PC-3 (cell line): ENCODE measurements at places on chromosomes 12 and 14. TPM values are rescaled to one million over a fixed set of nuclear protein-coding genes. Genes with fewer than 3 reads are reported as not detected.
A peak's percentile ranks its signal among the peaks of the same experiment; 100 is the strongest.

DNA sequence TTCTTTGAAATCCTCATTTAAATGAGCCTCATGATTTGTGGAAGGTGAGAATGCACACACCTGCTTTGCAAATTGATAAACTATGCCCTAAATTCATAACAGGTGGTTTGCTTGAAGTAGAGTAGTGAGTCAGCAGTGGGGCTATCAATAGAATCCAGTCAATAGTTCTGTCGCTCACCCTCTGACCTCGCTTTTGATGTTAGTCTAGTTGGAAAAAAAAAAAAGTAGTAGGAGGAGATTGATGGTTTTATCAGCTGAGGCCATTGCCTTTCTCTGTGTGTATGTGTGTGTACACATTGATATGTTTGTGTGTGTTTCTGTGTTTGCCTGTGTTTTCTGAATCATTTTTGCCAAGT is 267.3 kb downstream of the SNAPC1 start:
- no peak for DNase-seq

DNA sequence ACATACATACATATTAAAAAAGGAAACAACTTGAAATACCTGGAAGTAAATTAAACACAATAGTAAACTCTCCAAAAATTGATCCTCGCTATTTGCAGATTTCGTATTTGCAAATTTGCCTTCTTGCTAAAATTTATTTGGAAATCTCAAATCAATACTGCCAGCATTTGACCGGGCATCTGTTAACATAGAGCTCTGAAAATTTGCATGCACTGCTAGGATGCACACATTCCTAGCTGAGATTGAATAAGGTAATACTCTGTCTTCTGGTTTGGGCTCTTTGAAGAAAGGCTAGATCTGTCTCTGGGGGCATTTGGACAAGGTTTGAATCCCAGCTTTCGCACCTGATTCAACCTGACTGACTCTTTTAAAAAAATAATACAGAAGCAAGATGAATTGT is 729.1 kb upstream of the MGAT4C start:
- DNase-seq = no peak

The SYT1 gene
- 0.12 and 0.51 TPM in 2 replicates for total RNA-seq

GRCh38 chr12:108972358-108972757 is 48.5 kb downstream of the SVOP start:
- DNase-seq = no peak

- no peak for DNase-seq
Measured at GRCh38 chr12:121614872-121615467, 11.4 kb upstream of the ORAI1 start.

The CLEC9A gene
- not detected in 2 replicates for total RNA-seq

DNA sequence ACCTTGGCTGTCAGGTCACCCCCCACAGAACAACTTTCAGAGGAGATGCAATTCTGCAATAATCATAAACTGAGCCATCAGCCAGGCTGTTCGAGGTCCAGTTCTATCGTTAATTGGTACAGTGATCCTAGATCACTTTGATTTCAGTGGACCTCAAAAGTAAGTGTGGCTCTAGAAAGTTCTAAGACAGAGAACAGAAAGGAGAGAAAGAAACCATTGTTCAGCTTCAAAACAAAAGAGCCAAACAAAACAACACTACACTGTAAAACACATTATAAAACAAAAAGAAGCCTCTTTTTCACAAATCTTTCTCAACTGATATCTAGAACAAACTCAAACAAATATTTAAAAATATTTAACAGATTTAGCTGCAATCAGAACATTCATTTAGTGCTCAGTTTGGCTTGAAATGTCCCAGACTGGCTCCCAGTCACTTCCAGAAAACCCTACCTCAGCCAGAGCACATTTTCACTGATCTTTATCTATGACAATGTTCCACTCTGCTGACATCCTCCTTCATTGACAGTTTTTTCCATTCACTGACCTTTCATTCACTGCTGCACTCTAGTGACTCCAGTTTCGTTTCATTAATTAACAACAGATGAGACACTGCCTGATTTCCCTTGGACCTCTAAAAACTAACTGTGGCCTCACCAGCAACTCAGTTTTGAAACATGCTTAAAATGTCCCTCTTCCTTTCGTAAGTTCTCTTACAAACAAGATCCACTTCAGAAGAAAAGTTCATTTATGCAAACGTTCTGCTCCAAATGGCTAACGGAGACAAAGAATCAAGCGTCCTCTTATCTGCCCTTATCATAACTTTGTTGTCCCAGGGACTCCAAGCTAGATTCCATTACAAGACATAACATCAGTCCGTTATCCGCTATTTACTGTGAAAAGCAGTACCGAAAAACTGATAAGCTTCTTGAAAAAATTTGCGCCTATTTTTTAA is 56.8 kb downstream of the DUSP16 start:
- DNase-seq = no peak

- no peak for DNase-seq
Measured at GRCh38 chr14:105014032-105014431, 6.9 kb downstream of the CDCA4 start.

The GALNT6 gene
- 93.4 and 101 TPM in 2 replicates for total RNA-seq

DNA sequence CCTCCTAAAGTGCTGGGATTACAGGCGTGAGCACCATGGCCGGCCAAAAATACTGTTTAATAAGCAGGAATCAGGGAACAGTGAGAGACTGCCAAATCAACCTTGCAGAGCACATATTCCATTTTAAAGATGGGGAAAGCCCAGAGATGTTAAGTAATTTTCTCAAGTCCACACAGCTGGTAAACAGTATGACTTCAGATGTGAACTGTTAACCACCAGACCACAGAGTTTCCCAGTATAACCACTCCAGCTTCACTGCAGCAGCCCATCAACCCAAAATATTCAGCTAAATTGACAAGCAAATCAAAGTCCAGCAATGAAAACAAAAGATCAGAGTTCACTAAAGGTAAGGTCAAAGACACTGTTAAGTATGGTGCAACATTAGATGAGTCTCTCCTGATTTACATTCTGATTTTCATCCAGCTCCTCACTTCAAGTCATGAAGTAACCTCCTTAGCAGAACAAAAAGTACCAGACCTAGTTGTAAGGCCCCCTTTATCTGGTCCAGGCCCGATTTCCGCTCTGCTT is 82.1 kb downstream of the TRAFD1 start:
- DNase-seq = no peak

GRCh38 chr12:4701395-4702190 is 18.6 kb upstream of the GALNT8 start:
- no peak for DNase-seq

The SERPINA9 gene
- not detected in 2 replicates for total RNA-seq

GRCh38 chr12:68018315-68018714 is 29.1 kb downstream of the IFNG-AS1 start:
- no peak for DNase-seq

- DNase-seq = no peak
Measured at GRCh38 chr12:120242275-120242799, 23.2 kb downstream of the PXN start.

DNA sequence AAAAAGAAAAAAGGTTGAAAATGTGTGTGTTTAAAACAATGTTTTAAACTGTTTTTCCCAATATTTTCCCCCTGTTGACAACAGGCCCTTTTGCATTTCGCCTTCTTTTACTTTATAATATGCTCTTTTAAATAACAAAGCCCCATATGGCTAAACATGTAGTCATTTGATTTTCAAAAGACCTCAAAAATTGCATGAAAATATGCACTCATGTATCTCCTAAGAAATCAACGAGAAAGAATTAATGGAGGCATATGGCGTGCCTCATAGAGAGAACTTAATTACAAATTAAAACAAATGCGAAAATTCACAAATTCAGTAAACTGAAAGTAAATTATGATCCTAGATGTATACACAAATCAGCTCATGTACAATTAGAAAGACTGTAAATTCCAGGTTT is 202.6 kb upstream of the FOXN3 start:
- no peak for DNase-seq

DNA sequence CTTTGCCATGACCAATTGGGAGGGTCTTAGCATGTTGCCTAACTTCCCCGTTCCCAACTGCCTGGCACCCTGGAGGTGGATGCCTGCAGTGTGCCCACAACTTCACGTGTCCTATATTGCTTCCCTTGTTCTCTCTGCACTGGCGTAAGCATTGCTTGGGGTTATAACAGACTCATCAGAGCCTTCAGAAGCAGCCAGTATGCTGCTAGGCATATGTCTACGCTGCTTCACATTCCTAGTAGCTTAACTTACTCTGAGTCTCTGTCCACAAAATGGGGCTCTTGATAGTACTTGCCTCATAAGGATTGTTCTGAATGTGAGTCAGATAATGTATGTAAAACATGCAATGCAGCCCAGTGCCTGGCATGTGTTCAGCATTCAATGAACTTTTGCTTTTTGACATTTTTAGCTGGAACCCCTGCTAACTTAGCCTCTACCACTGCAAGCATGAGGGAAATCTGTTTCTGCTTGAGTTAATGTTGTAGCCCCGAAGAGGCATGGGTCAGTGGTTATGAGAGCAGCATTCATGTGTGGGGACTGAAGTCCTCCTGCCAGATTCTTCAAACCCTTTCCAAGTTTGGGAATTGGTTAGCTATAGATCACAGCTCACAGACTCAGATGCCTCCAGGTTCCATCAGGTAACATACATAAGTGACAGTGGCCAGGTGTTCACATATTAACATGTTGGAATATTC is 2.8 kb downstream of the SLC5A8 start:
- DNase-seq = no peak

The KRT7 gene
- 2,144 and 2,979 TPM in 2 replicates for total RNA-seq

GRCh38 chr14:93239869-93240677 is 33.0 kb downstream of the UBR7 start:
- peak; percentile 95 for DNase-seq

The MFAP5 gene
- not detected in 2 replicates for total RNA-seq

The REC8 gene
- 1.9 and 5.7 TPM in 2 replicates for total RNA-seq

The FERMT2 gene
- 29.1 and 38.6 TPM in 2 replicates for total RNA-seq

- DNase-seq = peak; percentile 39
Measured at GRCh38 chr12:45726603-45727300, 2.8 kb upstream of the ARID2 start.

DNA sequence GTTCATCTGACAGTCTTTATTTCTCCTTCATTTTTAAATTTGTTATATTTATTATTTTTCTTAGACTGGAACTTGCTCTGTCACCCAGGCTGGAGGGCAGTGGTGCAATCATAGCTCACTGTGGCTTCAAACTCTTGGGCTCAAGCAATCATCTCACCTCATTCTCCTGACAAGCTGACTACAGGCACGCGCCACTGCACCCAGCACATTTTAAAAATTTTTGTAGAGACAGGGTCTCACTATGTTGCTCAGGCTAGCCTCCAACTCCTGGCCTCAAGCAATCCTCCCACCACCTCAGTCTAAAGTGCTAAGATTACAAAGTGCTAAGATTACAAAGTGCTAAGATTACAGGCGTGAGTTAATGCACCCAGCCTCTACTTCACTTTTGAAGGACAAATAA is 96.6 kb downstream of the RALGAPA1 start:
- DNase-seq = no peak

DNA sequence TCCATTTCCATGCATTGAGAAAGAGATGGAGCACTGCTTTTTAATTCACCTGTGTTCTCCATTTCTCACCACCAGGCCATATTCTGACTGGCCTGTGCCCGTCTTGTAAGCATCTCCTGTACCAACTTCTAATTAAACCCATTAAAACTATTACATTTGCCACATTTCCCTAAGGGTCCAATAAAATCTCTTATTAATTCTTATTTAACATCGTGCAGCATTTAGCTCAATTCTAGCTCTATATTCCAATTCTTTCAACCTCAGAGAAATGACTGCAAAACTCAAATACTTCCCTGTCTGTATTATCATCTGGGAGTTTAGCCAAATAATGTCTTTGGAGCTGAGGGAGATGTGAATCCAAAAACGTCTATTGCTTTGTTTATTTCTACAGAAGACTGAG is 495.4 kb upstream of the TMEM132C start:
- DNase-seq = no peak

GRCh38 chr14:94115631-94116030 is 5.1 kb downstream of the IFI27 start:
- DNase-seq = no peak

GRCh38 chr14:42804141-42804540 is 1197.5 kb downstream of the LRFN5 start:
- no peak for DNase-seq

The COX8C gene
- total RNA-seq = not detected in 2 replicates

GRCh38 chr12:113766131-113766878 is 199.8 kb downstream of the RBM19 start:
- no peak for DNase-seq

DNA sequence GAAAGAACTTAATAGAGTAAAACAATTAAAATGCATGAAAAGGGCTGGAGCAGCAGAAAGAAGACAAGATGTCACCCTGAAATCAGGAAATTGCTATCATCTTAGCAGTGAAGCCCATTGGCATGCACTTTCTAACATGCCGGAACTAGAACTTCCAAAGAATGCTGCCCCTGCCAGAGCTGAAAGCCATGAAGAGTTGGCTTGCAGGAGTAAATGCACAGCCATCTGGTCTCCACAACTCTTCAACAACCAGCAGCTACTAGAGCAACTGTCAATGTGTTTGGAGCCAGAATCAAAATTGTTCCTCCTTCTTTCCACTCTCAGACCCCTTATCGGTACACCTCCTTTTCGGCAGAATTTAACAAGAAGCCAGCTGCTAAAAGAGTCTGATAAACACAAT is 414.1 kb downstream of the KCNH5 start:
- DNase-seq = no peak

DNA sequence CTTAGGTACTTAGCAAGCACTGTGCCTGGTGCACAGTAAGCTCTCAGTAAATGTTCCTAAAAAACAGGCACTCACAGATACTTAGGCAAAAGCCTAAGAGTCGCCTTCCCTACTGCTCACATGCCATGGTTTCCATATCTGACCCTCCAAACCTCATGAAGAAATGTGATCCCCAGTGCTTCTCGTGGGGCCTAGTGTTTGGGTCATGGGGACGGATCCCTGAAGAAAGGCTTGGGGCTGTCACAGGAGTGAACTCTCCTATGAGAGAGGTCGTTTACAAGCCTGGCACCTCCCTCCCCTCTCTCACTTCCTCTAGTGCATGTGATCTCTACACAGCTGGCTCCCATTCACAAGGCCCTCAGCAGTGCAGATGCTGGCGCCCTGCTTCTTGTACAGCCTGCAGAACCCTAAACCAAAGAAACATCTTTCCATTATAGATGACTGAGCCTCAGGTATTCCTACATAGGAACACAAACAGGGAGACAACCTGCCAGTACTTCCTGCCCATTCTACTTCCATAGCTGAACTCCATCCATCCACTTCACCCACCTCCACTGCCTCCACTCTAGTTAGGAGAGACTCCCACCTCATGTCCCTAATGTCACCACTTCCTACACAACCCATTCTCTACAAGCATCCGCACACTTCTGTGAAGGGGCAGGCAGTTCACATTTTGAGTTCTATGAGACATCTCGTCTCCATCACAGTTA is 2.9 kb downstream of the SLC15A4 start:
- DNase-seq = no peak

DNA sequence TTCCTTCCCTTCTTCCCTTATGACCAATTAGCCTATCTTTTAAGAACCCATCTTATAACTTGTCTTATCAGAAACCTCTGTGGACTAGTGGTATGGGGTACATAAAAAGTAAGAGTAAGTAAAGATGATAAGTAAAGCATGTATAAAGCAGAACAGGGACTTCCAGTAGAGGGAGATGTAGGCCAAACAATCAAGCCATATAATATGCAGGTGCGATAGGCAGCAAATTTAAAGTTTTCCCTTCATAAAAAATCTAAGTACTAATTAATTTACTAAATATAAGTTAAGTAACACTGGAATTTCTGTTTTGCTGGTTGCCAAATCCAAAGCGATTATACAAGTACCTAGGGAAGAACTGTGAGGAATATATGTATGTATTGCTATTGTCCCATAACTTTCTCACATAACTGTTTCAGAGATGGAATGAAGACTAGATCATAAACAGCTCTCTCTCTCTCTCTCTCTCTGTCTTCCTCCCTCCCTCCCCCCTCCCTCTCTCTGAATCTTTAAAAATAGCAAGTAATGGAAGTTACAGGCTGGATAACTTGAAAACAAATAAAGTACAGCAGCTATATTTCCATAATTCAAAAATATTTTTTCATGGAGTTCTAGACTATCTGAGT is 25.7 kb downstream of the METTL25 start:
- peak; percentile 58 for DNase-seq
